EL (cell line): ENCODE measurements at places on chromosomes 7 and 10.

DNA sequence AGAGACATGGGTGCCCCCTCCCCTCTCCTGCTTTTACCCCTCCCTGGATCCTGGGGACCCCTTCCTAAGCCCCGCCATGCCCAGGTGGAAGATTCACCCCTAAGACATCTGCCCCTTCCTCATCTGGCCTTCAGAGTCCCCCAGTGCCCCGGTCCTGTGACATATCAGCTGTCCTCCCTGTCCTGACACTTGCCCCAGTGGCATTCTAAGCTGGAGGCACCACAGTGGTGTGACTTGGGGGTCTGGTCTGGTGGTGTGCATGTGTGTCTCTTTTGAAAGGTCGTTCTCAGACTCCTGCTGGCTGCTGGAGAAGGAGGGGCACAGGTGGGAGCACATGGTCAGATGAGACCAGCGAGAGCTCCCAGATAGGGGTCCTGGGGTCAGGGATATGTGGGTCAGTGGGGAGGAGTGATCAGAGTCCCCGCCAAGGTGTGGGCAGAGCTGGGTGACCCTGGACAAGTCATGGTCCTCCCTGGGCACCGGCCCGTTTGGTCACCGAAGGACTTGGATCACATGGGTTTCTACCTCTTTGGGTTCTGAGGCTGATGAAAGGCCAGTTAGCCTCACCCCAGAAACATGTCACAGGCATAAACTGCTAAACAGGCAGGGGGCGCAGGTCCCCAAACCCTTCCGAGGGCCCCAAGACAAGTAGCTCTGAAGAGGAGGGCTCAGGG is 645 bp upstream of the TFR2 start:
- DNase-seq = no peak

DNA sequence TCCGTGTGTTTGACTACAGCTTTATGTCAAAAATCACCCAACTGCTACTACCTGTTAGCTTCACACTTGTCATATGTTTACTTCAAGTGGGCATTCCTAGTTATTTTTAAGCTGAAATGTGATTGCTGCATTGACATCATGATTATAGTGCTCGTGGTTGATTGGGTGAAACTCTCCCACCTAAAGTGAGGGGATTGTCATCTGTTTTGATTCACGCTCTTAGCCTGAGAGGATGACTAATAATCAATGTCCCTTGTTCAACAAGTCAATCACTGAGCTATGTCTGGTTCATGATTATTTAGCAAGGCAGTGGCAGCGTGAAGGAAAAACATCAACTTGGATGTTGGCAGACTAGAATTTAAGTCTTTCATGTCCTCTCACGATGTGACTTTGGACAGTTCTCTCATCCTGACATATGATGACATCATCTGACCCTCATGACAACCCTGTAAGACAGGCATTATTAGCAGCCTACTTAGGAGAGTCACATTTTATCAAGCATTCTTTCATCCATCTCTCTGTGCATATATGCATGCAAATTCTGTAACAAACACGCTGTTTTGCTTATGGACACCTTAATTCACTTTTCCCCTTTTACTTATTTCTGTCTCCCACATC is 352.6 kb upstream of the ZMIZ1 start:
- no peak for DNase-seq

- DNase-seq = no peak
Measured at GRCh38 chr10:127386606-127387327, 162.3 kb upstream of the NPS start.

DNA sequence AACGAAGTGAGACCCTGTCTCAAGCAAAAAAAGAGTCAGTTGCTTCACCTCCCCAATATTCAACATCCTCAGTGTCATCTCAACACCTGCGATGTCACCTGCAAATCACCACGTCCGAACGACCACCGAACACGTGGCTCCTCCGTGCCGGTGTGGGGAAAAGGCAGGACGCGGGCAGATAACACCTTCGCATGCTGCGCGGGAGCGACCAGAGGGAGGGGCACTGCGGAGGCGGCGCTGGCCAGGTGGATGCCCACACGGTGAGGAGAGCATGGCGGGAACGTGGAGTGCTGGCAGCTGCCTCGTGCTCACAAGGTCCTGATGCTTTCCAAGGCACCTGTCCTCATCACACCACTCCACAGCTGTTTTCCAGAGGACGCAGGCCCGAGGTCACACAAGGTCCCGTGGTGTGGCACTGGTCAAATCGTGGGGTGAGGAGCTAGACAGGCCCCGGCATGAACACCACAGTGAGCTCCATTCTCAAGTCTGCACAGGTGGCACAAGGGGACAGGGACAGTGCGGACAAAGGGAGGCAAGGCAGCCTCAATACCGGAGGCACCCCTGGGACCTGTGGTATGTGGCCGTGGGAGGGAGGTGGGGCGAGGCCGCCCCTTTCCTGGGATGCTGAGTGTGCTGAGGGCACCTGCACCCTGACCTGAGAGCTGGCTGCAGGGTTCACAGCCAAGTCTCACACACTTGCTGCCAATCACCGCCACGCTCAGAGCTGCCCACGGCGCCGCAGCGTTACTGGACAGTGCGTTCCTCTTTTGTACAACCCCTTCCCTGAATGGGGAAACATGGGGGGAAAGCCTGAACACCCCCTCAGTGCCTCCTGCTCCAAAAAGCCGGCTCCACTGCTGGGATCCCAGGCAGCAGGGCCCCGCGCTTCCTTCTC is 13.0 kb downstream of the TUBGCP2 start:
- no peak for DNase-seq

GRCh38 chr10:86659161-86659691 is 4.9 kb downstream of the OPN4 start:
- no peak for DNase-seq

DNA sequence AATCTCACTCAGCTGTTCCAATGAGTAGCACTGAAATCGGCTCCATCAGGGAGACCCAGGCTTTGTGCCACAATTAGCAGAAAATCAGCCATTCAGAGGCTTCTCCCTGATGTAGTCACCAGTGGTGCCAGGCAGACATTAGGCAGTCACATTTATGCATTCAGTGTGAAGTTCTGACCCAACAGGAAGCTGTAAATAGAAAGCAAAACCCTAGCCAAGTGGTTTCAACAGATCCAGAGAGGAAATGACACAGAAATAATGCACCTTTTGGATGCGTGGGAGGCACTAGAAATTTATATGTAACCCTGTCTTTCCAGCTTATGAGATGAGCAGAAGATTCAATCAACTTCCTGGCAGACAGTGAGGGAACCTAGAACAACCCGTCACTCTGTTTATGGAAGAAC is 186.4 kb downstream of the PDE1C start:
- peak; percentile 87 for DNase-seq

- no peak for DNase-seq
Measured at GRCh38 chr7:47684728-47685127, 102.8 kb upstream of the TNS3 start.

- DNase-seq = no peak
Measured at GRCh38 chr7:55209366-55209765, 155.8 kb upstream of the LANCL2 start.

DNA sequence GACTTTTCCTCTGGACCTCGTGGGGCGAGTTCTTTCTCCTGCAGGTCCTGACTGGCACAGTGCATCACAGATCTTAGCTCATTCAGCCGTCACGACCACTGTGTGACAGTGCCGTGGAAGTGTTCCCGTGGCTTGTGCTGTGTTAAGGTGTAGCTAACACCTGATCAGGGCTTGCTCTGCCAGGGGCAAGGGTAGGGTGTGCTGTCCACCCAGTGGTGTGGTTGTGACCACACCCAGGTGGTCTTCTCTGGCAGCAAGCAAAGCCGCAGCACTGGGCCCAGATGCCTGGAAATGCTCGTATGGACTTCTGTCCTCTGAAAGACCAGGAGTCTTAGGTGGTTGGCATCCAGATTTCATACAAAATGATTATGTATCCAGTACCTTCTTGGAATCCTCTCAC is 86.2 kb downstream of the GLRX3 start:
- DNase-seq = no peak

- DNase-seq = no peak
Measured at GRCh38 chr10:50613726-50614443, 9.9 kb downstream of the SGMS1 start.

- DNase-seq = peak; percentile 85
Measured at GRCh38 chr10:21526188-21526859, 842 bp upstream of the SKIDA1 start.

- peak; percentile 38 for DNase-seq
Measured at GRCh38 chr7:6637544-6638229, 569 bp downstream of the ZNF316 start.

DNA sequence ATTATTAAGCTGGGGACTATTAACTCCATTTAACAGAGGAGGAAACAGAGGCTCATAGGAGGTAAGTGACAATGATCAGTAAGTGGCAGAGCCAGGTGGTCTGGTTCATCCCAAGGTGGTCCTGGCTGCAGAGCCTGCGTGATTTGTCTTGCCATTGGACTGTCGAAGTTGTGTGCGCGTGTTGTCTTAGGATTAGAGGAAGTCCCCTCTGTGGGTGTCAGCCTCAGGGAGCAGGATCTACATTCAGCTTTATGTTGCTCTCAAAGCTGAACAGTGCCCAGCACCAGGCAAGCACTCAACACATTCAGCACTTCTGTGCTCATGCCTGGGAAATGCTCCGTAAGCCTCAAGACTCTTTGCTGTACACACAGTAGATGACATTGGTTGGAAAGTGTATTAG is 139.5 kb downstream of the HERPUD2 start:
- DNase-seq = no peak

- DNase-seq = no peak
Measured at GRCh38 chr7:128833946-128834325, 3.7 kb downstream of the FLNC start.

DNA sequence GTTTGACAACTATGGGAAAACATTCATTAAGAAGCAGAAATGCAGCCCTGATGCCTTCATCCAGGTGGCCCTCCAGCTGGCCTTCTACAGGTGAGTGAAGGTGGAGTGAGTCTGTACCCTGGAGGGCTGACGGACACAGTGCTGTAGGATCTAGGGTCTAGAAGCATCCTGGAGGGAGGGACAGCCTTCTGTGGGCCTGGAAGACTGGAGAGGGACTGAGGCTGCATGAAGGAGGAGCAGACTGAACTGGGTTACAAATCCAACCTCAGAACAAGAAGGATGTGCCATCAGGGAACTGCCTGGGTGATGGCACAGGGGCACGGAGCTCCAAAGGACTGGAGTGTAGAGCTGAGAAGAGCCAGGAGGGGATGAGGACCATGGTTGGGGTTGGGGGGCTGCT is 27.5 kb upstream of the C10orf53 start:
- DNase-seq = no peak

DNA sequence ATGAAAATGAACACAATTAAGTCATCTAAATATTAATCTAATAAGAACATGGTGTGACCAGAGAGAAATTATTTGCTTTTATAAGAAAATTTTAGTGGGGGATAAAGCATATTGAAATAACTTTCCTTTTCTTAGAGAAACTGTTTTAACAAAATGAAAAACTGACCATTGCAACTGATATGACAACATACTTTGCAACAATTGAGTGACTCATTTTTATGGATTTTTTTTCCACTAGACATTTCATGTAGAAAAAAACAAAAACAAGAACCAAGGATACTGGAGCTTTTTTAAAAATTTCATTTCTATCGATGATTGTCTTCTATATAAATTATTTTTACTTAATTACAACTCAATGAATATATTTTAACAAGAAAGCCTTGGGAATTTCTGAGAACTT is 90.0 kb downstream of the C1GALT1 start:
- no peak for DNase-seq

GRCh38 chr7:45099891-45100760 is 11.4 kb upstream of the NACAD start:
- no peak for DNase-seq
